ENCODE measurements at places on chromosomes 2 and 18. TPM values are rescaled to one million over a fixed set of nuclear protein-coding genes. Genes with fewer than 3 reads are reported as not detected.

- DNase-seq, result no peak
Measured at GRCh38 chr2:120293096-120294007, 40.7 kb downstream of the RALB start.

GRCh38 chr18:74817576-74817975 is 219.9 kb downstream of the ZNF407 start:
- DNase-seq, result no peak

GRCh38 chr2:106708209-106708608 is 177.8 kb downstream of the ST6GAL2 start:
- no peak for DNase-seq

DNA sequence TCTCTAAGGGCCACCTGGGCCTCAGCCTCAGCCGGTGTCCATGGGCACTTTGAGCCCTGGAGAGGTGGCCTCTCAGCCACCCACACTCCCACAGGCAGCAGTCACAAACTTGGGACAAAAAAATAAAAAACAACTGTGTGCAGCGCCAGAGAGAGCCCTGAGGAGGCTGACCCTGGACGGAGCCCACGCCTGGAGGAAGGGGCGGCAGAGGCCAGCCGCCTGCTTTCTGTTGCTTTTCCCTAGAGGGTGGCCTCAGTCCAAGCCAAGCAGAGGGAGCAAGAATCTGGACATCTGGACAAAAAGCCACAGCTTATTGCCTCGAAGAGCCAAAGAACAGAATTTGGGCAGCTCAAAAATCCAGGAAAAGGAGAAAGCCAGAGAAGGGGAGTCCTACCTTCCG is 43.3 kb upstream of the LDLRAD4 start:
- no peak for DNase-seq

- no peak for DNase-seq
Measured at GRCh38 chr2:41321351-41321750, 726.5 kb upstream of the PKDCC start.

DNA sequence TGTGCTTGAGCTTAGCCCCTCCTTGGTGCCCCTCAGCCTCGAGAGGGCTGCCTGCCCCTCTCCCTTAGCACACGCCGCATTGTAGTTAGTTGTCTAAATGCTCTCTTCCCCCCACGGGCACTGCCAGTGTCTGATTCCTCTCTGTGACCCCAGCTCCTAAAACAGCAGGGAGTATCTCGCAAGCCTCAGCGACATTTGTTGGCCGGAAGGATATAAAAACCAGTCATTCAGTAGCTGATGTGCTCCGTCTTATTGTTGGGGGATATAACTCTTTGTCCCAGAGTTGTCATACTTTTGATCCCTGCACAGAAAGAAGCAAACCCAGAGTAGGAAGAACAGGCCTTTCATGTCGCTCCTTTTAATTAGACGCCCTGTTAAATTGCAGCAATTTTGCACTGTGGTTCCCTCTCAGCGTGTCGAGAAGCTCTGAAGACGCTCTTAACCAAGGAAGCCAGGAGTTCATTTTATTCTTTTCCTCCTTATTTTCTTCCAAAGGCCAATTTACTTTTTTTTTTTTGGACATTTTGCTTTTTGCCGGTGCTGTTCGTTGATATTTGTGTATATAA is 201.8 kb downstream of the KLHL29 start:
- no peak for DNase-seq

GRCh38 chr18:11482271-11482670 is 127.1 kb upstream of the SLC35G4 start:
- no peak for DNase-seq

DNA sequence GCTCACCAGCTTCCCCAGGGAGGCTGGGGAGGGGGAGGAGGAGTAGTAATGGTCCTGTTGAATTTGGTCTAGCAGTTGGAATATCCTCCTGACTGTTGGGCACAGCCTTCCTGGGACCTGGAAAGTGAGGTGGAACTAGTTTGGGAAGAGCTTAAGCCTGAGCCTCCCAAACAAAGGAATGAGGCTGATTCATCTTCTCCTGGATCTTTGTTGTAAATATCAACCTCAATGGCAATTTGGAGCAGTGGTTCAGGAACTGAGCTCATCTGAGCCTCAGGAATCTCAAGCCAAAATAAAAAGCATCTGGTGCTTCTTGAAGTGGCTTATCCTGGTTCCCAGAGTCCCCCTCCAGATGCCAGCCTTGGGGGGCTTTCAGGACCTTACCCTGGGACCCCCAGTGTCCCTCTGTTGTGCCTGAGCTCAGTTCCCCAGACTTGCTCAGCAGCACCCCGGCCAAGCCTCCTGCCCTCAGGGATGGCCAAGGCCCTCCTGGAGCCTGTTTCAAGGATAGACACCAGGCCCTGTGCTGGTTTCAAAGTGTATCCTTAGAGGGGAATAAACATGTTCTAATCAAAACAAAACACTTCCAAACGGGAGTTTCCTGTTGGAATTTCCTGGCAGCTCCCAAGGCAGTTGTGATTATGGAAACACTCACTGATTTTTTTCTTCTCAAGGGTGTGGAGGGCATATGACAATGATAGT is 112.6 kb downstream of the DDX1 start:
- DNase-seq, result no peak

DNA sequence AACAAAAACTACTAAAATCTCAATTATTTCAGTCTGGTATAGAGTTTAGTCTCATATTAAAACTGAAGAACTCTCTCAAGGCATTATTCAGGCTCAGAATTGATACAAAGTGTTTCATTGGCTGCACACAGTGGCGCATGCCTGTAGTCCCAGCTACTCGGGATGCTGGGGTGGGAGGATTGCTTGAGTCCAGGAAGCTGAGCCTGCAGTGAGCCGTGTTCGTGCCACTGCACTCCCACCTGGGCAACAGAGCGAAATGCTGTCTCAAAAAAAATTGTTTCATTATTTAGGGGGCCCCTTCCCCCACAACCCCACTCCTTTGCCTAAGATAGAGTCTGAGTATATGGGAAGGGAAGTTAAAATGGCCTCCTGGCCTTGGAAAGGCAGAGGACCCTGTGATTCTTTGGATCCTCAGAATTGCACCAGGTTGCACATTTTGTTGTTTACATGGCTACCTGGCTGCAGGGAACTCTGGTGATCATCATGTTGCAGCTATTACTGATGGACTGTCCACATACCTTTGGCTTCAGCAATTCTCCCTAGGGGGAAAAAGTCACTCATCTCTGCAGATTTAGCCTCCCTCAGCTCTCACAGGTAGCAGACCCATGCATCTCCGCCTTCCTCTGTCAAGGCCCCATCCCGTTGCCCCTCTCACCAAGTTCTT is 19.2 kb upstream of the CYRIA start:
- DNase-seq, result no peak

L3MBTL4 gene
- 30.0 TPM for total RNA-seq

IL36RN gene
- total RNA-seq, result not detected
